A549 treated with GW870086 at 1 μM for 4 hours (cell line): ENCODE measurements at places on chromosomes 3 and 15. TPM values are rescaled to one million over a fixed set of nuclear protein-coding genes. Genes with fewer than 3 reads are reported as not detected.

GABRG3 gene
- total RNA-seq: 0.15 to 0.81 TPM (median 0.31 TPM) in 4 of 5 replicates, not detected in the other

SAXO2 gene
- total RNA-seq: 1.3 to 2.8 TPM (median 2.1 TPM) in 5 replicates

BAHD1 gene
- total RNA-seq: 9.6 to 12.3 TPM (median 11.3 TPM) in 5 replicates

HMCES gene
- total RNA-seq: 39.8 to 49.6 TPM (median 41.9 TPM) in 5 replicates

GNAT1 gene
- total RNA-seq: not detected in 5 replicates

CLDN1 gene
- 18.5 to 23.3 TPM (median 21.3 TPM) in 5 replicates for total RNA-seq

FAM81A gene
- total RNA-seq: 8.2 to 13.5 TPM (median 12.2 TPM) in 5 replicates

FBXL22 gene
- total RNA-seq: 0.09 to 0.33 TPM (median 0.17 TPM) in 5 replicates

GPR15 gene
- not detected in 5 replicates for total RNA-seq

ITIH4 gene
- total RNA-seq: 0.47 to 1.7 TPM (median 0.97 TPM) in 5 replicates

ZDHHC23 gene
- total RNA-seq: 3.2 to 3.5 TPM (median 3.5 TPM) in 5 replicates

SNRPN gene
- 95.5 to 100.0 TPM (median 96.7 TPM) in 5 replicates for total RNA-seq

MCF2L2 gene
- 0.07 to 0.55 TPM (median 0.13 TPM) in 4 of 5 replicates, not detected in the other for total RNA-seq

DGKG gene
- 6.0 to 12.7 TPM (median 8.7 TPM) in 5 replicates for total RNA-seq

MEGF11 gene
- total RNA-seq: 0.22 to 0.62 TPM (median 0.41 TPM) in 5 replicates

PIGX gene
- total RNA-seq: 30.4 to 34.3 TPM (median 31.9 TPM) in 5 replicates

FBXW12 gene
- not detected in 5 replicates for total RNA-seq

CPLX3 gene
- total RNA-seq: 0.07 to 0.13 TPM in 2 of 5 replicates, not detected in the others

ZBTB47 gene
- 4.6 to 6.6 TPM (median 5.7 TPM) in 5 replicates for total RNA-seq

UBR1 gene
- total RNA-seq: 3.0 to 5.3 TPM (median 5.1 TPM) in 5 replicates

FAM227B gene
- 0.71 to 1.2 TPM (median 0.84 TPM) in 5 replicates for total RNA-seq

TIMP4 gene
- 11.1 to 14.2 TPM (median 12.9 TPM) in 5 replicates for total RNA-seq

NXPE3 gene
- total RNA-seq: 19.8 to 27.1 TPM (median 21.9 TPM) in 5 replicates

THBS1 gene
- total RNA-seq: 37.1 to 70.1 TPM (median 55.4 TPM) in 5 replicates

PARP15 gene
- total RNA-seq: not detected in 5 replicates

MAPKBP1 gene
- total RNA-seq: 2.0 to 5.6 TPM (median 4.9 TPM) in 5 replicates

CLDN18 gene
- total RNA-seq: not detected in 5 replicates

METTL6 gene
- 25.0 to 33.9 TPM (median 28.1 TPM) in 5 replicates for total RNA-seq

RBP2 gene
- not detected in 5 replicates for total RNA-seq

TEX264 gene
- total RNA-seq: 57.0 to 69.4 TPM (median 68.6 TPM) in 5 replicates

MESP2 gene
- 0.30 to 0.47 TPM (median 0.41 TPM) in 5 replicates for total RNA-seq

CLDN16 gene
- not detected in 5 replicates for total RNA-seq

PTH1R gene
- total RNA-seq: 0.59 to 1.1 TPM (median 0.94 TPM) in 5 replicates

SAMMSON gene
- not detected in 5 replicates for total RNA-seq

FOXB1 gene
- not detected in 5 replicates for total RNA-seq

SCAPER gene
- 3.4 to 5.6 TPM (median 4.6 TPM) in 5 replicates for total RNA-seq

OR5K2 gene
- not detected in 5 replicates for total RNA-seq

CAMP gene
- not detected in 5 replicates for total RNA-seq

P2RY13 gene
- not detected in 5 replicates for total RNA-seq

FEZF2 gene
- not detected in 5 replicates for total RNA-seq

BFSP2 gene
- not detected in 5 replicates for total RNA-seq

RLBP1 gene
- total RNA-seq: not detected in 5 replicates

CLN6 gene
- 63.7 to 81.1 TPM (median 76.8 TPM) in 5 replicates for total RNA-seq

TRIM42 gene
- total RNA-seq: not detected in 5 replicates

GOLGA6L10 gene
- 0.33 to 0.56 TPM (median 0.50 TPM) in 5 replicates for total RNA-seq

ALDH1A3 gene
- total RNA-seq: 14.6 to 19.7 TPM (median 16.5 TPM) in 5 replicates

ZNF385D gene
- not detected in 5 replicates for total RNA-seq
